NCI-H1694 treated with DMSO at 0.1 percent for 48 hours (cell line): ENCODE measurements at places on chromosomes 3 and 15.
A peak's percentile ranks its signal among the peaks of the same experiment; 100 is the strongest.

DNA sequence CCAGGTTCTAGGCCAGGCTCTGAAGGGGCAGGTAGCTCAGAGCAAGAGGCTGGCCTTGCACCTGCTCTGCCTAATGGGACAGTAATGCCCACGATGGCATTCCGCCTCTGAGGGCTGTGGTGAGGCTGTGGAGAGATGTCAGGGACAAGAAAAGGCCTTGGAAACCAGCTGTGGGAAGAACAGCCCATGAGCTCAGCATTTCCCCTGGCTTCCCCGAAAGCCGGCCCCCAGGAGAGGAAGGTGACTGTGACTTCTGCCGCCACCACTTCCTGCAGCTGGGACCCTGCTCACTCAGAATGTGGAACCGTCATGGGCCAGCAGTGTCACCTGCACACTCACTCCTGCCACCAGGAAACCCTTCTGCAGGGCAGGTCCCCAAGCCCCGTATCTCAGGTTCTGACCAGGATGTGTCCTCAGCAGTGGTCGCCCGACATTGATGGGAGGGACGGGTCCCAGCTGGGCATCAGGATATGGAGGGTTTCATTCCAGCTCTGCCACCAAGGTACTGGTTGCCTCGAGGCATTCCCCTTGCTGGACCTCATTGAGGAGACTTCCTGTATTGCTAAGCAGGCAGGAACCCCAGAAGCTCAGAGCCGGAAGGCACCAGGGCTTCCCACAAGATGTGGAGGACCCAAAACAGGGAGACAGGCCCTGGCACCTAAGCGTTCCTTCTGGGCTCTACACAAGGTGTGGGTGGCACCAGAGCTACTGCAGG is 30.7 kb downstream of the SEMA7A start:
- DNase-seq: no peak

DNA sequence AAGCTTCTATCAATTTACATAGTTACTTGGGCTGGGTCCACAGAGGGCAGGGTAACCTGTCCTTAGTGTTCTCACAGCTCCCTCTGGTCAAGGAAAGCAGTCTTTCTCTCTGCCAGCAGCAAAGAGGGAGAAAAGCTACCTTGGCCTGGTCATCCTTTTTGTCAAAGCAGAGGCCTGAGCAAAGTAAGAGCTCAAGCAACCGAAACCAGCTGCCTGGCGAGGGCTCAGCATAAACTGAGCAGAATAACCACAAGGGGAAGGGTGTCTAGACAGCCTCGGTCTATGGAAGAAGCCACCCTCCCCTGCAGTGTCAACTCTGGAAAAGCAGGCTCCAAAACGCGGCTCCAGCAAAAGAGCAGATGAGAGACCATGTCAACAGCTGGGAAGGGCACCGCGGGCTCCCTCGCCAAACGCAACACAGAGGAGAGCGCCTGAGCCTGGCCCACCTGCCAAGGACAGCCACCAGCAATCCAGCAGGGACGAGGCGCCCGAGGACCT is 17.4 kb downstream of the LRIG1 start:
- peak; percentile 19 for DNase-seq

- DNase-seq: no peak
Observed at GRCh38 chr15:78842519-78842918, 30.2 kb upstream of the MORF4L1 start.

DNA sequence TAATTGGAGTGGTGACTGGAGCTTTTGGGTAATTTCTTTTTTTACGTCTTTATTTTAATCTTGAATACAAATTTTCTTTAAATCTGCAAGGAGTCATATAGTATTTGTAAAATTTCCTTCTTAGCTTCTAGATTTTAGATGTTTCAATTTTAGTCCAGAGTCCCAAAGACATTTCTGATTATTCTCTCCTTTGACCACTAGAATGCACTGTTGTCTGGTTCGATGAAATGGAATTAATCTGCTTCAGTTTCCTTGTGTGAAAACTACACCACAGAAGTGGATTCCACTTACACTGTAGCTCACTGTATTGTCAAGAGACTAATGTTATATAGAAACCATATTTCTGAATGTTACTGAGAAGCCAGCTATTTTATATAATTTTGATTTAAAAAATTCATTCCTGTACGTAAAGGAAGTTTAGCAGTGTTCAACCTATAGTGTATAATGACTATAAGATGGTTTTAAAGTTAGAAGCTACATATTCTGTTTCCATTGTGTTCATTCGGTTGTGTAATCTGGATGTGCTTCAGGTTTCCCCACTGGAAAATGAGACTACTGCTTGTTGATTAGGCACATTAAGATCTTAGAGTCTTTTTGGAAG is 6.1 kb downstream of the GRAMD1C start:
- peak; percentile 58 for DNase-seq

DNA sequence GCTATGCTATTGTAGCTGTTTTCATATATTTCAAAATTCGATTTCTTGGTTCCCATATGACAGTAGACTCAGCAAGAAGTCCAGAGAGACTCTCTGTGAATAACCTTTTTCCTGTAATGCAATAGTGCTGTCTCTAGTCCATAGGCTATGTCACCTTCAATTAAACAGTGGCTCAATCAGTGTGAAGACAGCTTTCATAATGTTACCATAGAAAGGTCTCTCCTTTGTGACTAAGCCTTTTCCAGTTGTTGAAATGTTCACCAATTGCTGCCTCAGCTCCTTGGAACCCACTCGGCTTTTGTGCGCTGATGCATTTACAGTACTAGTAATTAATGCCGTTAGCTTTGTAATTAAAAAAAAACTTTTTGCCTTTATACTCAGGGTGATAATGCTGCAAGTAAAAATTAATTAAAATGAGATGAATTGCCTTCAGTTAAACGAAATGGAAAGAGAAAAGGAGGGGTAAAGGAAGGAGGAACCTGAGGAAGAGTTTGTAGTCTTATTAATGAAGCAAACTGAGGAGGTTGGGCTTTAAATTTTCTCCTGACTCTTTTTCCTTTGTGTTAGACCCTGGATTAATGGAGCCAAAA is 214.8 kb downstream of the LSAMP start:
- no peak for DNase-seq

DNA sequence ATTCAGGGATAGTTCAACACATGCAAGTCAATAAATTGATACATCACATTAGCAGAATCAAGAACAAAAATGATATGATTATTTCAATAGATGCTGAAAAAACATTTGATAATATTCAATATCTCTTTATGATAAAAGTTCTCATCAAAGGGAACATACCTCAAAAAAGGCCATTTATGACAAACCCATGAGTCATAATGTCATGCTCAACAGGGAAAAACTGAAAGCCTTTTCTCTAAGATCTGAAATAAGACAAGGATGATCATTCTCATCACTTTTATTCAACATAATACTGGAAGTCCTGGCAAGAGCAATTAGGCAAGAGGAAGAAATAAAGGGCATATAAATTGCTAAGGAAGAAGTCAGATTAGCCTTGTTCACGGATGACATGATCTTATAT is 54.1 kb upstream of the TMEM158 start:
- DNase-seq: no peak

- DNase-seq: no peak
Observed at GRCh38 chr3:11312166-11312565, 40.0 kb downstream of the ATG7 start.

GRCh38 chr3:16364963-16365362 is 100.0 kb downstream of the OXNAD1 start:
- no peak for DNase-seq

- no peak for DNase-seq
Observed at GRCh38 chr15:77457905-77458265, 37.2 kb downstream of the HMG20A start.

- DNase-seq: peak; percentile 40
Observed at GRCh38 chr3:184227481-184227935, 1.9 kb upstream of the VWA5B2 start.

- DNase-seq: no peak
Observed at GRCh38 chr15:35243758-35244157, 158.7 kb upstream of the NANOGP8 start.

DNA sequence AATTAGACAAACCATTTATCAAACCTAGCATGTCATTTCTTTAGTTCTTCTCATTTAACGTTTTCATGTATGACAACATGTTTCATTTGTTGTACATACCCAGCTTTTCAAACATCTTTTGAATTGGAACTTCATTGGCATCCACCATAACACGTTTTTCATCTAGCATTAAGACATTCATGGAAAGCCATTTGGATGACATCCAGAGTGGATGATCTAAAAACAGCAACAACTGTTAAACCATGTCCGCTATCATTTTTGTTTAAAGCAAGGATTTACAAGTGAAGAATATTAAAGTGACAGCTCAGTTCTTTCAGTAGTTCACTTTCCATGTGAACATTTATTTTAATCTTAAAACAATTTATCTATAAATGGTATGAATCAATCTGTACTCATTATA is 14.5 kb downstream of the GATM start:
- no peak for DNase-seq

- no peak for DNase-seq
Observed at GRCh38 chr3:111605018-111605417, 9.9 kb upstream of the ZBED2 start.

GRCh38 chr3:194321693-194322640 is 29.2 kb downstream of the CPN2 start:
- DNase-seq: no peak

DNA sequence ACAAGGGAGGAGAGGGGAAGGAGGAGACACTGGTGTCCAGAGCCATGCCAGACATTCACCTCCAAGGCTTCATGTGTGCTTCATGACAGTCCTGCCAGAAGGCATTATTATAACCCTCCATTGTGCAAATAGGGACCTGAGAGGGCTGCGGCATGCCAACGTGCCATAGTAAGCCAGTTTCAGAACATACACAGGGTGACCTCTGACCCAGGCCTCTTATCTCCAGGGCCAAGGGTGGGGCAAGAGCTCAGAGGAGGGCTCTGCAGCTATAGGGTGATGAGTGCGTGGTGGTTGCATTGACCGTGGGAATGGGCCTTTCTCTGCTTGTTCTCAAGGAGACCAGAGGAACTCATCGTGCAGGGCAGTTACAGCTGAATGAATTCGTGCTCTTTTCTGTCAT is 9.7 kb upstream of the ACSBG1 start:
- no peak for DNase-seq

DNA sequence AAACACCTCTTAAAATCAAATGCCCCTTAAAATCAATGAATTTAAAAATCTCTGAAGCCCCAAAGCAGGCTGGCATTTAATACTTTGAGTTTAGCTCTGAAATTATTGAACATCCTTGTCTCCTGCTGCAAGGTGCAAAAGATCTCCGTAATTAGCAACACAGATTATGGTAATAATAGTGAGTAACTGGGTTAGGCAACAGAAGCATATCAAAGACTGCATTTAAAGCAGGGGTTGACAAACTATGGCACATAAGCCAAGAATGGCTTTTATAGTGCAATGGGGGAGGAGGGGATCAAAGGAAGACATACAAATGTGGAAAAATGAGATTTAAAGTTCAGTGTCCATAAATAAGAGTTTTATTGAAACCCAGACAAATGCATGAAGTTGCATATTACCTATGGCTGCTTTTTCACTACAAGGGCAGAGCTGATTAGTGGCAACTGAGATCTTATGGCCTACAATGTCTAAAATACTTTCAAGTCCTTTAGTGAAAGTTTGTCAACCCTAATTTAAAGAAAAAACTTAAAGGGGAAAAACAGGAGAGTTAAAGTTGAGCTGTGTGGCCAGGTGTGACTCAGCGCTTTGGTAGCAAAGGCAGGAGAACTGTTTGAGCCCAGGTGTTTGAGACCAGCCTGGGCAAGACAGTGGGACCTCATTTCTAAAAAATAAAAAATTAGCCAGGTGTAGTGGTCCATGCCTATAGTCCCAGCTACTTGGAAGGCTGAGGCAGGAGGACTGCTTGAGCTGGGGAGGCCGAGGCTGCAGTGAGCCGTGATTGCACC is 157.6 kb downstream of the TBL1XR1 start:
- no peak for DNase-seq

DNA sequence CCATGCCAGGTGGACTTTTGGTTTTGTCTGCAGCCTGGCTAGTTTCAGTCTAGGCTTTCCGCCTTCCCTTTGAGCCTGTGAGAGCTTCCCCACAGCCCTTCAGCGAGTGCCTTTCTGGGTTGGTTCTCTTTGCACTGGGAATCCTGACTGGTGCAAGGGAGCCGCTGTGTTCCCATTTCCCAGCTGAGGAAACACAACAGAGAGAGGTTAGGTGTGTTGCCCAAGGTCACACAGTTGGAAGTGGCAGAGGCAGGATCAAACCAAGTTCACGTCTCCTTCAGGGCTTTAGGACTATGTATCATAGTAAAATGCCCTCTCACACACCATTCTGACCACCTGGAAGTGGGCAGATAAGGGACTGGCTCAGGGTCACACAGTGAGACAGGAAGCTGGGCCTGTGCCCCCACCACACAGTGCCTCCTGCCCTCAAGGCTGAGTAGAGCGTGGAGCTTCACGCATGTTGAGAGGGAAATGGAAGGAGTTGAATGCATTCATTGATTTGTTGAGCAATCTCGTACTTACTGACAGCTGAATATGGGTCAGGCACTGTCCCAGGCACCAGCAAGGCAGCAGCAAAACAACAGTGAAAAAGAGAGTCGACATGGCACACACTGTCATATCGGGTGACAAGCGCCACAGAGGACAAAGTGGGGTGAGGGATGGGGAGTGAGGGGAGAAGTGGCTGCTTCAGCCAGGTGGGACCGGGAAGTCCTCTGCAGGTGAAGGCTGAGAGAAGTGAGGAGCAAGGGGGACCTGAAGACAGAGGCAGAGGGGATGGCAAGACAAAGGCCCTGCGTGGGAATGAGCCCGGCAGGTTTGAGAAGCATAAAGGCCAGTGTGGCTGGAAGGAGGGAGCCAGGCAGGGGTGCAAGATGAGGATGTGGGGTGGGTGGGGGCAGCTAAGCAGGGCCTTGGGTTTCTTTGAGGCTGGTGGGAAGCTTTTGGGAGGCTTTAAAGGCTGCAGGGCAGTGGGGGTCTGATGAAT is 12.3 kb upstream of the ANPEP start:
- DNase-seq: no peak

GRCh38 chr3:152785051-152785450 is 49.9 kb upstream of the P2RY1 start:
- no peak for DNase-seq

DNA sequence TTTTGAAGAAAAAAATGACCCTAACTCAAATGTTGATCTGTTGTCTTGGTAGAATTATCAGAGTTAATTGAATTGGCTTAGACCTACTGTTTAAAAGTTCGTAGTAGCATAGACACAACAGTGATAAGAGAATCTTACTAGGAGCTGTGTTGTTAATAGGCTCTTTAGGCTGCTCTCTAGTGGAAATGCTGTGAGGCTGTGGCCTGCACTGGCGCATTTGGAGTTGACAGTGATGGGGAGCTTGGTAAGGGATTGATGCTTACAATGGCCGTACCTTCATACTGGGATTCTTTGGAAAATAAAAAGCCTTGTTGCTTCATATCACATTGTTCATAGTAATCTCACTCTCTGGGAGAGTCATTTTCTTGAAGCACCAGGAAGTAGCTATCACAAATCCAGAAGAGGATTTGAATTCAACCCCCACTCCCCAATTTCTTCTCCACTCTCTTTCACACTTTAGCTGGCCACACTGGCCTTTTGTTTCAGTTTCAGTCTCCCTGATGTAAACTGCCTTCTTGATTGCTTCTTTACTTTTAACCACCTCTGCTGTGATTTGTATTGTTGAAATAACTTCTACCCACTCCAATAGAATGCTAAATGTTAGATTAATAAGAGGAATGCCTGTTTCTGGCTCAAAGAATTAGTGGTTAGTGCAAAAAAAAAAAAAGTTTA is 56.6 kb downstream of the CEP63 start:
- DNase-seq: no peak

- DNase-seq: no peak
Observed at GRCh38 chr15:70093481-70094319, 4.0 kb downstream of the TLE3 start.
